ENCODE measurements at places on chromosomes 12 and 14. TPM values are rescaled to one million over a fixed set of nuclear protein-coding genes. Genes with fewer than 3 reads are reported as not detected.

Gene JDP2
- 61.9 TPM for total RNA-seq

DNA sequence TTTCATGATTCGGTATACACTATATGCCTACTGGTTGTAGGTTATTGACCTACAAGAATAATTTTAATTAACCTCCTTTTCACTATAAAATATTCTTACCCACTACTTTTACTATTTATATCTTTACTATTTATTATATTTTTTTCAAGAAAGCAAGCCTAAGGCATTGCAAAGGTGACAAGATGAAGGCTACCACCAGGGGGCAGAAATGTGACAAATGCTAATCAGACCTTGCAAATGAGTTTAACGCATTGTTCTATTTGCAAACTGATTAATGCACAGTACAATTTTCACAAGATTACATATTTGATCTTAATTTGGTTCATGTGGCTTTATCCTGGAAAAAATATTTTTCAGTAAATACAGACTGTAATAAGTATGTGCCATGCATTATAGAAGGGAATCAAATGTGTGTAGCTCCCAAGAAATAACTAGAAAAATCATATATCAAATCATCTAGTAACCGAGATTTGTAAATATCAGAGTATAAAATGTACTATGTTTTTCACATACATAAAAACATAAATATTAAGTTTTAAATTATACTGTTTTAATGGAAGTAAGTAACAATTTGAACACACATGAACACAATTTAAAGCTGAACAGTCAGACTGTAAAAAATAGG is 107.0 kb downstream of the ADAMTS20 start:
- peak; percentile 68 for DNase-seq

DNA sequence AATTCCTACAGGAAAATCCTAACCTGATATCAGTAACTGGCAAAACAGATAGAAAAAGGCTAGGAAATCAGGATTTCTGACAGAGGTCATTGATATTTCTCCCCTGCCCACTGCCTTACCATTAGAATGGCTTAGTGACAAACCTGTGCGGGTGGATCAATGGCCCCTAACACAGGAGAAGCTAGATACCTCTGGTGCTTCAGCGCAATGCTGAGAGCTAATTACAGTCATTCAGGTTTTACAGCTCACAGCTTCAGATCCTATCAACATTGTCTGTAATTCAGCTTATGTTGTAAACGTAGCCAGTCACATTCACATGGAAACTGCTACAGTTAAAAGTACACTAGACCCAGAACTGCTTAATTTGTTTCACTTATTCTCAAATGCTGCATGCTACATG is 17.4 kb upstream of the SLC10A1 start:
- DNase-seq, result no peak

DNA sequence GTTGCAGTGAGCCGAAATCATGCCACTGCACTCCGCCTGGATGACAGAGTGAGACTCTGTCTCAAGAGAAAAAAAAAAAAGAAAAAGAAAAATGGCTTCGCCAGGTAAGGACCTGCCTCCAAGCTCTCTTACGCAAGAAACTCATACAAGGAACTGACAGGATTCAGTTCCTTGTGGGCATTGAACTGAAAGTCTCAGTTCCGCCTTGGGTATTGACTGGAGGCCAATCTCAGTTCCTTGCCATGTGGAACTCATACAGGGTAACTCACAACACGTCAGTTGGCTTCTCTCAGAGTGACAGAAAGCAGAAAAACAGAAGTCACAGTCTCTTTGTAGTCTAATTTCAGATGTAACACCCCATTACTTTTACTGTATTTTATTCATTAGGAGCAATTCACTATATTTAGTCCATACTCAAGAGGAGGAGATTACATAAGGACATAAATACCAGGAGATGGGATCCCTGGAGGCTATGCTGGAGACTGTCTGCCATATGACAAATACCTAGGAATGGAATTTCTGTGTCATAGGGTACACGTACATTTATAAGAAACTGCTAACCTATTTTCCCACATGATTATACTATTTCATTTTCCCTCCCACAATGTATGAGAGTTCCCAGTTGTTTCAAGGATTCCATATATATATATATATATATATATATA is 11.4 kb upstream of the NOPCHAP1 start:
- no peak for DNase-seq

Gene MDP1
- 16.6 TPM for total RNA-seq

DNA sequence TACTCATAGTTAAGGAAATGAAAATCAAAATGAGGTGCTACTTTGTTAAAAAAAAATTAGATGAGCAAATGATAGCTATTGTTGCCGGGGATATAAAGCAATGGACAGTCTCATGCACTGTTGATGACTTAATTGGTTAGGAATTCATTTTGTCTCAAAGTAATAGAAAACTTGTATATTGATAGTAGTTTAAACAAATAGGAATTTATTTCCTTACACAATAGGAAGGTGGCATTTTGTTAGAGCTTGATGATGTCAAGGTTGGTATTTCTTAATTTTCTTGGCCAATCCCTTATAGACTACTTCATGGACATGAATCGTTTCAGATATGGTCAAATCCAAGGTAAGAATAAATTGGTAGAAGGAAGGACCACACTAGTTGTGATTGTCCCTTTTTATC is 7.8 kb downstream of the PRPF39 start:
- no peak for DNase-seq

- no peak for DNase-seq
Measured at GRCh38 chr14:68217791-68218340, 398.3 kb downstream of the RAD51B start.

Gene SLC6A13
- 0.51 TPM for total RNA-seq

GRCh38 chr12:9751204-9752144 is 9.2 kb downstream of the CD69 start:
- DNase-seq, result peak; percentile 34

GRCh38 chr14:73973497-73973896 is 23.4 kb downstream of the COQ6 start:
- DNase-seq, result peak; percentile 82

Gene NDRG2
- 61.1 TPM for total RNA-seq

Gene ACRBP
- total RNA-seq, result 0.16 TPM

- DNase-seq, result no peak
Measured at GRCh38 chr12:129440278-129440677, 463.5 kb downstream of the TMEM132D start.

Gene ADAM21
- 0.67 TPM for total RNA-seq

DNA sequence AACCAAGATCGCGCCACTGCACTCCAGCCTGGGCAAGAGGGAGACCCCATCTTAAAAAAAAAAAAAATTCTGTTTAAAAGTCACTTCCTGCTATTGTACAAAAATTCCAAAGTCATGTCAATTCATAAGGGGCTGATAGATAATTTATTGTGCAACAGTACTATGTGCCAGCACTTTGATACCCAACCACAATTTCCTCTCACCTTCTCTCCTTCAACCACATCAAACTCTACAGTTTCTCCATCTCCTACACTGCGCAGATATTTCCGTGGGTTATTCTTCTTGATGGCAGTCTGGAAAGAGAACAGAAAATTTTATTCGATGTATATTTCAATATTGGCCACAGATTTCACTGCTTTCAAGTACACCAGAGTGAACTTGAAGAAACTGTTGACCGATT is 7.6 kb downstream of the YBX3 start:
- no peak for DNase-seq

DNA sequence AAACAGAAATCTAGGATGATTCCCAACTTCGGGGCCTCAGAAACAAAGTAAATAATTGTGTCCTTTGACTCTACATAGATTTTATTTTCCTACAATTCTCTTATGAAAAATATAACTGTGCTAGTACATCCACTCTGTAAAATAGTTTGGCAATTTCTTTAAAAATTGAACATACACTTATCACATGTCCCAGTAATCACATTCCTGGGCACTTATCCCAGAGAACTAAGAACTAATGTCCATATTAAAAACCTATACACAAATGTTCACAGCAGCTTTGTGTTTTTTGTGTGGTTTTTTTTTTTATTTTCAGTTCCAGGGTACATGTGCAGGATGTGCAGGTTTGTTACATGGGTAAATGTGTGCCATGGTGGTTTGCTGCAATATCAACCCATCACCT is 99.0 kb downstream of the KCNH5 start:
- DNase-seq, result no peak

Gene ITGB7
- total RNA-seq, result 0.32 TPM

Gene CLEC14A
- 0.10 TPM for total RNA-seq

DNA sequence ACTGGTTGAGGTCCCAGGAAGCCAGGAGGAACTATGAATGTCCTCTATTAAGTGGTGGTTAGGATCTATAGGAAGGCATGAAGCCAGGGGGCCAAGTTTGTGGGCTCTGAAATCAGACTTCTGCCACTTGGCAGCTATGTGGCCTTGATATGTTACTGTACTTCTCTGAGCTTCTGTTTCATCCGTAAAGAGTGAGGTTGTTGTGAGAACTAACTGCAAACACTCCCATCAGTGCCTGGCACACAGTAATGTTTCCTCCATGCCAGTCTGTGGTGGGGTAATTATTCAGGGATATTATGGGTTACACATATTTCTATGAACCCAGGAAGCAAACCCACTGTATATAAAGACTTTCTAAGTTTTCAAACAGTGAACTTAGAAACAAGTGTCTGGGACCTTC is 57.4 kb downstream of the PLXNC1 start:
- no peak for DNase-seq

DNA sequence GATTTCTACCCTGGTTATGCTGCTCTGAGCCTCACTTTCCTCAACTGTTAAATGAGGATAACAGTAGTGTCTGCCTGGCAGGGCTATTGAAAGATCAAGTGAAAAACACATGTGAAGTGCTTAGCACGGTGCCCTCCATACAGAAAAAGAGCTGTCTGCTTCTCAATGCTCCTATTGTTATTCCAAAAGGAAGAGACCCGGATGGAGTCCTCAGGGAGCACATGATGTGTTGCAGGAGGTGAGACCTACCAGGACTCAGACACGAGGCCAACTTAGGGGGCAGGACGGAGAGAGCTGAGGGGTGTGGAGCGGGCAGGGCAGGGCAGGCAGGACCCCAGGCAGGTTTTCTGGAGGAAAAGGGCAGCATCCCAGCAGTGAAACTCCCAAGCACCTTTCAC is 8.9 kb downstream of the FAIM2 start:
- DNase-seq, result no peak

DNA sequence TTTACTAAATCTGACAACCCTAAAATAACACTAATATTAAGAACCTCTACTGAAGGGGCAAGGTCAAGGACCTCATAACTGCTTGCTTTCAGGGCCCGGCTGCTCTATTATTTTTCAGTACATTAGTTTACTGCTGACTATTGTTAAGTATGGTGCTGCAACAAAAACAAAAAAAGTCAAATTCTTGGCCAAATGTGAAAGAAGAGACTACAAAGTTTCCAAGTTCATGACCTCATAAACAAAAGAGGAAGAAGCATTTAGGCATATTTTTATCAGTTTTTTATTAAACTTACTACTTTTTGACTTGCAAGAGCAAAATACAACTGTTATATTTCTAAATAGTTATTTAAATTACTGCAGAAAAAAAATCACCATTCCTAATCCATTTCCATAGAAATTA is 109.8 kb upstream of the GPHB5 start:
- no peak for DNase-seq

DNA sequence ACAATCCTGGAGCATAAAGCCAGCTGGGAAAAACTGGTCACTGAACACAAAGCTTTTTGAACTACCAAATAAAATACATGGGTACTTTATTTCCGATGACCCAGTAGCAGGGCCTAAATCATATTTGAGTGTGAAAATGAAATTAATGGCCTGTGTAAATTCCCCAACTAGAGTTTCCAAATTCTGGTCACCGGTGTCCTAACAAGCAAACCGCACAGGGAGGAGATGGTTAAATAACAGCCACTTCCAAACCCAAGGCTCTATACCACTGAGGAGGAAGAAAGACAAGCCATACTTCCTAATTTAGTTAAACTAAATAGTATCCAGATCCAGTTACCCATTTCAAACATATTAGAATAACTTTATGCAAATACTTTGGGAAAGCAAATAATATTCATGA is 40.1 kb upstream of the DUSP6 start:
- no peak for DNase-seq

DNA sequence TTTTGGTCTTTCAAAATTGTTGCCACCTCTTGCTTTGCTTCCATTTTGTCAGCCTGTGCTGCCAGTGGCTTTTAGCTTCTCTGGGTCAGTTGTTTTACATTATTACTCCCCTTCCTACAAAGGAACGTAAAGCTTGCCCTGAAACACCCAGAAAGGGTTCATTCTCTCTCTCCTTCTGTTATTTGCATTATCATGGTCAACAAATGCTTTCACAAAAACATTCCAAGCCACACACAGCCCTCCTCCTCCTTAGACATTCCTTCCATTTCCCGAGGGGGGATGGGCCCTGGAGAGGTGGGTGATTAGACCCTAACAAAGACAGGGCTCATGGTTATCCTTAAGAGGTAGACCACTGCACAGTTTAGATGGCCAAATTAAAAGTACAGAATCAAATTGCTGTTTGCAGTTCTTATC is 60.4 kb upstream of the SINHCAF start:
- no peak for DNase-seq

DNA sequence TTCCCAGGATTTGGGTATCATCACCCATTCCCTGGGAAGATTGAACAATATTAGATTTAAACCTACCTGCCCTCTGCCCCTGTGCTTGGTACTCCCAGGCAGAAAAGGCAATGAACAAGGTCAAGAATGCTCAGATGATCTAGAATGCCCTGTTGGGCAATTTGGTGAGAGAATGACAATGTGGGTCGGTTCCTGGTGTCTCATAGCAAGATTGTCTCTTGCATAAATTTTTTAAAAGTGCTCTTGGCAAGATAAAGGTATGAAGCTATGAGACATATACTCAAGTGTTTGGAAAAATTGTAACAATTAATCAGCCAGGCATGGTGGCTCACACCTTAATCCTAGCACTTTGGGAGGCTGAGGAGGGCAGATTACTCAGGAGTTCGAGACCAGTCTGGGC is 86.0 kb upstream of the OTX2 start:
- no peak for DNase-seq

GRCh38 chr14:91337699-91338335 is 79.8 kb downstream of the CCDC88C start:
- no peak for DNase-seq

- no peak for DNase-seq
Measured at GRCh38 chr14:77219591-77219990, 38.0 kb downstream of the TMEM63C start.

Gene SLC2A13
- 5.5 TPM for total RNA-seq

Gene ZNF10
- total RNA-seq, result 5.6 TPM

Gene CCDC197
- total RNA-seq, result not detected

DNA sequence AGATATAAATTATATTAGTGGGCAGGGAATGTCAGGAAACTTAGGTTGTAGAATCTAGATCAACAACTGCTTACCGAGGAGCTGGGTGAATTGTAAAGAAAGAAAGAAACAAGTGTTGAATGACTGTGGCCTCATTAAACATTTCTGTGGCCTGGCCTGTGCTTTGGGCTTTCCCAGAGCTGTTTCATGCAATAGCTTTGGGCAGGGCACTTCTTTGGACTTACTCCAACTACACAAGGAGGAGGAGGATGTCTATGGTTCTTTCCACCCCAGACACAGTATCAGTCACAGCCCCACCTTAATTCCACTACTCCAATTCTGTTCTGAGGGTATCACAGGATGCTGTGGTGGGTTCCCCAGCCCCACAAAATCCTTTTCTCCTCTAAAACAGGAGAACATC is 38.0 kb downstream of the DPF3 start:
- peak; percentile 88 for DNase-seq

- peak; percentile 31 for DNase-seq
Measured at GRCh38 chr12:11949738-11950411, 120.9 kb upstream of the BCL2L14 start.

Gene BCAT1
- 98.7 TPM for total RNA-seq
